ENCODE measurements at places on chromosomes 2 and 18.

GRCh38 chr18:2903006-2903405 lies 56.2 kb downstream of the EMILIN2 start:
- H3K4me3 ChIP-seq = no peak overlapping the region
- H3K36me3 ChIP-seq = no peaks in the 10 kb centered on the region
- peaks cover 34% of the 10 kb centered on the region for H3K4me1 ChIP-seq
- H3K27me3 ChIP-seq = no peaks in the 10 kb centered on the region

DNA sequence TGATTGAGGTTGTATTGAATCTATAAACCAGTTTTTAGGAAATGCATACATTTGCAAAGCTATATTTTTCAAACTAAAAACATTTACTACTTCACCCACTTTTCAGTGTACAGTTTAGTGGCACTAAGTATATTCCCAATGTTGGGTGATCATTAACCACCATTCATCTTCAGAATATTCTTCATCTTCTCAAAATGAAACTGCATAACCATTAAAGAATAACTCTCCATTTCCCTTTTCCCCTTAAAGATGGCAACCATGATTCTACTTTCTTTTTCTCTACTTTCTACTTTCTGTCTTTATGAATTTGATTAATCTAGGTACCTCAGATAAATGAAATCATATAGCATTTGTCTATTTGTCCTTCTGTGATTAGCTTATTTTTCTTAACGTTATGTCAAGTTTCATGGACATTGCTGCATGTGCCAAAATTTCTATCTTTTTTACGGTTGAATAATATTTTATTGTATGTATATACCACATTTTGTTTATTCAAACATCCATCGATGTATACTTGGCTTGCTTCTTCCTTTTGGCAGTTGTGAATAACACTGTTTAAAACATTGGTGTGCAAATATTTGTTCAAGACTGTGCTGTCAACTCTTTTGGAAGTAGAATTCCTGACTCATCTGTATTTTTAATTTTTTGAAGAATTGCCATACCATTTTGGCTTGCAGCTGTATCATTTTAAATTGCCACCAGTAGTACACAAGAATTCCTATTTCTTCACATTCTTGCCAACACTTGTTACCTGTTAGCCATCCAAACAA lies 104.9 kb downstream of the RPRM start:
- no peak for DNase-seq
- no peaks in the 10 kb centered on the region for H3K4me1 ChIP-seq
- no peak overlapping the region for H3K27ac ChIP-seq
- no peak overlapping the region for H3K4me3 ChIP-seq

GRCh38 chr2:39511605-39512433 lies 74.7 kb upstream of the MAP4K3 start:
- no peak overlapping the region for H3K27ac ChIP-seq
- H3K27me3 ChIP-seq = no peaks in the 10 kb centered on the region
- H3K36me3 ChIP-seq = no peaks in the 10 kb centered on the region
- H3K4me3 ChIP-seq = no peak overlapping the region

DNA sequence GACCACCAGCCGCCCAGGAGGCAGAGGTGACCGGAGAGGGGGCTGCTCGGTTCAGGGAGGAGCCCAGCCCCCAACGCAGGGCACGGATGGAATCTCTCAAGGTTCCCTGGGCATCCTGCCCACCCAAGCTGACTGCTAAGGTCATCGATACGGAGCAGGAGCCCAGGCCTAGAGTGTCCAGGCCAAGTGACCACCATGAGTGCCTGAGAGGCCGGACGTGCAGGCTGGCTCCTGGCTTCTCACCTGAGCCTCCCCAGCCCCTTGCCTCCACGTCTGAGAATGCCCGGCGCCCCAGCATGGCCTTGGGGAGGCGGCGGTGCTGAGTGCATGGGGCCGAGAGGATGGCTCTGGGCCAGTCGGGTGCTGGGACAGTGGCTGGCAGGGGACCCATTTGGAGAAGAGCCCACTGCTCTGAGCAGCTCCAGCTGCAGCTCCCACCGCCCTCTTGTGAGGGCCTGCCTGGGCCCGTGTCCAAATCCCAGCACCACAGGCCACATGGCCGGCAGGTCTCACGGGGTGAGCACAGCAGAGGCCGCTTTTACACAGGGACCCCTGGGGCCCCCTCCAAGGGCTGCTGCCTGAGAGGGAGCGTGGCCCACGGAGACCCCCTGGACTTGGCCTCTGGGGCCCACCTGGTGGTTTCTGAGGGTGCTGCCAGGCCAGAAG lies 102.8 kb upstream of the CTDP1 start:
- no peak overlapping the region for H3K27ac ChIP-seq
- no peaks in the 10 kb centered on the region for H3K27me3 ChIP-seq
- no peaks in the 10 kb centered on the region for H3K36me3 ChIP-seq
- DNase-seq = peak; percentile 18
- 0 out of 2 replicates have a peak overlapping the region, but pooled peaks have one; percentile 2 for H3K4me3 ChIP-seq

DNA sequence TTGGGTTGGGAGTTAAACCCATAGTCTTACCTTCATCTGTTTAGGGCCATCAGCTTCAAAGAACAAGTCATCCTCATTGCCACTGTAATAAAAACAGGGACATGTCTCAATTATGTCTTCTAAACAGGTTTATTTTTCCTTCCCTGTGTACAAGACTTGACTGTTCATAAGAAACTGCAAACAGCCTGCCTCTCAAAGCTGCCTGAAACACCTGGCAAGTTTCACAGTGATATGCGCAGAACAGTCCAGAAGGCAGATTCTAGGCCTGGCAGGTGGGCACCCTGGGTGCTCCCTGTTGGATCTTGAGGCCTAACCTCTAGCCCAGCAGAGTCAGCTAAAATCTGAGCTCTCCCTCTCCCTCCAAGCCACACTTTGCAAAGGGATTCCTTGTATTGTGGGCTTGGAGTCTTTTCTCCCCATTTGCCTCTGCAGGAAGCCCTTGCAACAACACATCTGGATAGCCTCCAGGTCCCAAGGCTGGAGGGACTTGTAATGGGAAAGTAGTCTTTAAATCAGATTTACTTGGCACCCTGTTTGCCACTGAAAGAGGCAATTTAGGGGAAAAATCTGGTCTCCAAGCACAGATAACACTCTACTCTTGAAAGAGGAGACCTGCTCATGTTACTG lies 930 bp downstream of the IL1B start:
- peak; percentile 26 for DNase-seq
- no peaks in the 10 kb centered on the region for H3K27me3 ChIP-seq
- no peaks in the 10 kb centered on the region for H3K36me3 ChIP-seq
- peak overlapping the region; percentile 80 for H3K27ac ChIP-seq
- H3K4me3 ChIP-seq = peak overlapping the region; percentile 45
- peaks cover 37% of the 10 kb centered on the region for H3K4me1 ChIP-seq

DNA sequence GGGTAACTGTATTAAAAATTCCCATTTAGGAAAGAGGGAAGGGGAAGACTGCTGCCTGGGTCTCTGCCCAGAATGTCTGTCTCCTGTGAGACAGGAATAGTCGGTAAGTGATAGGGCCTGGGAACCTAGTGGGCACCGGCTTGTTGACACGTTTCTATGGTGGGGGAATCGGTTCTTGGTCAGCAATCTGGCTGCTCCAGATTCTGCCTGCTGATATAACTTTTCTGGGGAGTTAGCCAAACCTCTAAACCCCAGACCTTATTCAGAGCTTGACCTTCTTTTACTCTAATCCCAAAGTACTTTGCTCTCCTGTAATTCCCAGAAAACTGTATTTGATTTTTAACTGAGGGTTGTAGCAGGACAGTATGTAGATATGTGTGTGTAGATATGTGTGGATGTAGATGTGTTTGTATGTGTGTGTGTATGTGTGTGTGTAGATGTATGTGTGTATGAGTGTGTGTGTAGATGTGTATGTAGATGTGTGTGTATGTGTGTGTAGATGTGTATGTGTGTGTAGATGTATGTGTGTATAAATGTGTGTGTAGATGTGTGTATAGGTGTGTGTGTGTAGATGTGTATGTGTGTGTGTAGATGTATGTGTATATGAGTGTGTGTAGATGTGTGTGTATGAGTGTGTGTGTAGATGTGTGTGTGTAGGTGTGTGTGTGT lies 61.8 kb upstream of the TXNDC2 start:
- peaks cover 50% of the 10 kb centered on the region for H3K4me1 ChIP-seq
- no peaks in the 10 kb centered on the region for H3K36me3 ChIP-seq
- H3K27ac ChIP-seq = peak overlapping the region; percentile 74
- DNase-seq = peak; percentile 78
- no peaks in the 10 kb centered on the region for H3K27me3 ChIP-seq

GRCh38 chr2:26333293-26333692 lies 12.7 kb upstream of the SELENOI start:
- no peaks in the 10 kb centered on the region for H3K4me1 ChIP-seq
- H3K4me3 ChIP-seq = no peak overlapping the region
- no peak overlapping the region for H3K27ac ChIP-seq
- H3K36me3 ChIP-seq = no peaks in the 10 kb centered on the region

DNA sequence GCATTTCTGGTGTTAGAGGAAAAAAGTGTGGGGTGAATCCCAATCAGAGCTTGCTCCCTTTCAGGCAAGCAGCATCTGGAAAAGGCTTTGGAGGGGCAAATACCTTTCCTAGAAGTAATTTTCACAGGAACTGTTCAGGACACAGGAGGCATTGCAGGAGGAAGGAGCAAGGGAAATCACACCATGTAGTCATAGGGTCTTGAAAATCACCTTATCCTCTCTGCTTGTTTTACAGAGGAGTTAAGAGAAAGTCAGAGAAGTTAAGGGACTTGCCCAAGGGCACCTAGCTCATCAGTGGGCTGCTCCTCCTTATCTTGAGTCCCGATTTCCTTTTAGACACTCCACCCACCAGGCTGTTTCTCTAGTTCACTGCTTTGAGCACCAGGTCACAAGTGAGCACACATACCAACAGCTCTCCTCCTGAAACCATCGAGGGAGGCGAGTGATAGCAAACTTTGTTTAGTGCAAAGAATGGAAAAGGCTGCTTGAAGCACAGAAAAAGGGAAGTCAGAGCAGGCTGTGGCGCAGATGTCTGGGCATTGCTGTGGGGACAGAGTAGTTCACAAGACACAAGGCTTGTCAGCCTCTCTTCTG lies 89.2 kb upstream of the CXCR4 start:
- no peak for DNase-seq
- H3K27me3 ChIP-seq = peaks cover 6% of the 10 kb centered on the region
- no peaks in the 10 kb centered on the region for H3K4me1 ChIP-seq
- H3K36me3 ChIP-seq = no peaks in the 10 kb centered on the region
- H3K4me3 ChIP-seq = no peak overlapping the region

DNA sequence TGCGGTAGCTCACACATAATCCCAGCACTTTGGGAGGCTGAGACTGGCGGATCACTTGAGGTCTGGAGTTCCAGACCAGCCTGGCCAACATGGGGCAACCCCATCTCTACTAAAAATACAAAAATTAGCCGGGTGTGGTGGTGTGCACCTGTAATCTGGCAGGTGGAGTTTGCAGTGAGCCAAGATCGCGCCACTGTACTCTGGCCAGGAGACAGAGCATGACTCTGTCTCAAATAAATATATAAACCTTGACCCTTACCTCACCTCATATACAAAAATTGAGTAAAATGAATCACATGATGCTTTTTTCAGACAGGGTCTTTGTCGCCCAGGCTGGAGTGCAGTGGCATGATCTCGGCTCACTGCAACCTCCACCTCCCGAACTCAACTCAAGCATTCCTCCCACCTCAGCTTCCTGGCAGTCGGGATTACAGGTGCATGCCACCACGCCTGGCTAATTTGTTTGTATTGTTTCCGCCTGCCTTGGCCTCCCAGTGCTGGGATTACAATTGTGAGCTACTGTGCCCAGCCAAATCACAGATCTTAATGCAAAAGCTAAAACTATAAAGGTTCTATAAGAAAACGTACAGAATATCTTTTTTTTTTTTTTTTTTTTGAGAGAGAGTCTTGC lies 25.3 kb downstream of the XPO1 start:
- H3K4me3 ChIP-seq = no peak overlapping the region
- DNase-seq = no peak
- no peaks in the 10 kb centered on the region for H3K4me1 ChIP-seq
- no peak overlapping the region for H3K27ac ChIP-seq

DNA sequence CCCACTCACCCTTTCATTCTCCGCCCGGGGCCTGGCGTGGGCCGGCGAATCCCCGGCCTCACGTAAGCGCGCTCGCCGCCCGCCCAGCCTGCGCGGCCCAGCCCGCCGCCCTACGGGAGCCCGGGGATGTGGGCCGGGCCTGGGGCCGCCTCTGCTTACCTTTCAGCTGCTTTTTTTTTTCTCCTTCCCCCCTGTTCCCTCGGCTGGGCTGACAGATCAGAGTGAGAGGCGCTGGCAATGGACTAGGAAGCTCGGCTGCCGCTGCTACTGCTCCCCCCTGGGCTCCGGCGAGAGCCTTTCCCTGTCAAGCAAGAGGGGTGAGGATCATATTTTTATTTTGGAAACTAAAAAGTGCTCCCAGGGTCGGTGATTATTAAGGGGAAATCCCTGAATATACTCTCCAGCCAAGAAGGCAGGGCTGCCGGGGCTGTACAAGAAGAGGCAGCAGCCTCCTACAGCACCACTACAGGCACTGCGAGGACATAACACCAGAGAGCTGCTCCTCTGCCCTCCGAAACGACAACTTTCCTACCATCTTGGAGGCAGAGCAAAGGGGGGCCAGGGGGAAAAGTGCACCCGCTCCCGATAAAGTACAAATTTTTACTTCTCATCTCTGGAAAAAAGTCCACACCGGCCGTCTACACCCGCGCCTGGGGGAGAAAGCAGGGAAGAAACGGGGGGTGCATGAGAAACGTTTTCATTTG lies at the start of gene INO80D:
TSS of gene INO80D (minus strand) at position 433 of the 704 bp plus-strand sequence. CDS start 23,158 bp downstream, outside the sequence.
- H3K36me3 ChIP-seq = no peaks in the 10 kb centered on the region
- peak; percentile 91 for DNase-seq
- peak within 1 kb of the TSS; percentile 96 for H3K27ac ChIP-seq
- peak within 1 kb of the TSS; percentile 92 for H3K4me3 ChIP-seq

GRCh38 chr18:56787390-56787789 lies 136.2 kb downstream of the WDR7 start:
- H3K36me3 ChIP-seq = no peaks in the 10 kb centered on the region
- H3K27ac ChIP-seq = no peak overlapping the region

- no peaks in the 10 kb centered on the region for H3K27me3 ChIP-seq
- DNase-seq = no peak
- H3K27ac ChIP-seq = no peak overlapping the region
- no peaks in the 10 kb centered on the region for H3K36me3 ChIP-seq
Measured at GRCh38 chr2:231053846-231054245, 2.8 kb upstream of the PSMD1 start.

DNA sequence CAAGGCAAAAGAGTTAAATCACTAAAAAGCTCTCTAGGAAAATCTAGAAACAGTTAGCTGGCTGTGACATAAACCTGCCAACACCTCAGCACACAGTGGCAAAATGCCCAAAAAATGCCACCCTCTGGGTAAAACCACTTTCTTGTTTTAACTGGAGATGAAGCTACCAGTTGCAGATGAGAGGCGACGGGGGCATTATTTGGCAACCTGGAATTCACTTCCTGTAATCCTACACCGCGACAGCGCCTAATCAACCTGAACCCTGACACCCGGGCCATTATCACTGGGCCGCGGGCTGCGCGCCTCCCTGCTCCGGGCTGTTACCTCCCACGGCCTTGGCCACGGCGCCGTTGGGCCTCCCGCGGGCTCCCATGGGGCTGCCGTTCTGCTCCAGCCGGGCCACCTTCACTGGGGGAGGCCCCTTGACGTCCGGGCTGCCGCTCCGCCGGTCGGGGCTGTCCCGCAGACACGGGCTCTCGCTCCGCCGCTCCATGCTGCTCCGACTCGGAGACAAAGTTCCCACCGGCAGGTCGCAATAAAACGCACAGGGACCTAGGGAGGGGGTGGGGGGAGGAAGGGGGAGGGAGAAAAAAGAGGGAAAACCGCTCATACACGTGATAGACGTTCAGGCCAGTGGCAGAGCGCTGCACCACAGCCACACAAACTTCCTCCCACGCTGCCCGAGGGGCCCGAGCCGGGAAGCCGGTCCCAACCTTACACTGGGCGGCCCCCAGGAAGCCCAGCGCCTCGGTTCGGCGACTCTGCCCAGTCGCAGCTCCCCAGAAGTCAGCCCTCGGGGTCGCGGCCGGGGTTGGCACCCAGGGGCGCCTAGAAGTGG lies 2.0 kb downstream of the SATB2 start:
- H3K27me3 ChIP-seq = no peaks in the 10 kb centered on the region
- H3K27ac ChIP-seq = no peak overlapping the region
- 0 out of 2 replicates have a peak, but pooled peaks cover 6% of the 10 kb centered on the region for H3K36me3 ChIP-seq
- peak overlapping the region; percentile 89 for H3K4me3 ChIP-seq
- DNase-seq = peak; percentile 55
